ENCODE measurements at places on chromosomes 1 and 21. TPM values are rescaled to one million over a fixed set of nuclear protein-coding genes. Genes with fewer than 3 reads are reported as not detected.

Gene LCE6A
- total RNA-seq: not detected

Gene PGLYRP3
- total RNA-seq: not detected

Gene LCE3E
- not detected for total RNA-seq

Gene CREG1
- 12.5 TPM for total RNA-seq

Gene KIF17
- total RNA-seq: not detected

Gene SCCPDH
- 17.7 TPM for total RNA-seq
